Naive B cell (primary cell): ENCODE measurements at places on chromosomes 6 and 20. TPM values are rescaled to one million over a fixed set of nuclear protein-coding genes. Genes with fewer than 3 reads are reported as not detected.

The ZNF391 gene
- polyA plus RNA-seq = 1.6 TPM

The SNAI1 gene
- polyA plus RNA-seq = 0.36 TPM

The CENPB gene
- 1.6 TPM for polyA plus RNA-seq

The COL20A1 gene
- polyA plus RNA-seq = not detected

The EYA4 gene
- polyA plus RNA-seq = not detected

The ASIP gene
- not detected for polyA plus RNA-seq

The PTCHD4 gene
- not detected for polyA plus RNA-seq

The SLC22A7 gene
- polyA plus RNA-seq = not detected

The SEMG1 gene
- not detected for polyA plus RNA-seq

The CEP43 gene
- polyA plus RNA-seq = 12.0 TPM

The E2F1 gene
- polyA plus RNA-seq = 0.16 TPM

The CDSN gene
- not detected for polyA plus RNA-seq

The CD24 gene
- 194 TPM for polyA plus RNA-seq

The CLDN20 gene
- not detected for polyA plus RNA-seq

The ENPP5 gene
- polyA plus RNA-seq = not detected
